ENCODE measurements at places on chromosomes 1 and 21. TPM values are rescaled to one million over a fixed set of nuclear protein-coding genes. Genes with fewer than 3 reads are reported as not detected.

- no peak for DNase-seq
These were observed 155.7 kb upstream of the BEND5 start for GRCh38 chr1:48932366-48932765.

DNA sequence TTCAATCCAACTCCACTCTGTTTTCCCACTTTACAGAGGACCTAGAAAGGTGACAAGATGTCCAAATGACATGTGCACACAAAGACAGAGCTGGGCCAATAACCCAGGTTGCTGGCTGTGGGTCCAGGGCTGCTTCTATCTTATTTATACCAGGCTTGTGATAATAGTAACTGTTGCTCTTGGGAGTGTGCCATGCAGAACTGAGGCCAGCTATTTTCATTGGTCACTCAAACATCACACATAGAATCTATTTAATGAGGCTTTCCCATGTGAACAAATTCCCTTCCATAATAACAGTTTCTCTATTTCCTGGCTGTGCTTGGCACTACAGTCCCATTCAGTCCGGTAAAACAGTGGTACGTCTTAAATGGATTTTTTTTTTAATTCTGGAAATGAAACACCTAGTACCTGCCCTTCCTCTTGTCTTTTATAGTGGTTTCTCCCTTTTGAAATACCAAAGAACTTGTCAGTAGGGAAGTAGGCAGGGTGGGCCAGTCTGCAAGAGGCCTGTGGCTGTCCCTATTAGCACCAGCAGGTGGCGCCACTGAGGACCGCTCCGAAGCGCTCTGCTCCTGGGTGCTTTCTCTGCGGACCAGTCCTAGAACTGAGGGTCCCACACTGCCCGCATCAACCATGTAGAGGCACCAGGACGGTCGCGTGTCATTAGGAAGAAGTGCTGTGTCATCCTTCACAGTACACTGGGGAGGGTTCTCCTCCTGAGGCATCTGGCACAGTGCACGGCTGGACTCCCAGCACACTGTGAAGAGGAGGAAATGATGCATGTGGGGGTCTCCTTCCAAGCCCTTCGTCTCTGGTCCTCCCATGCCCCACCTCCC, 52.1 kb downstream of the GPR161 start:
- DNase-seq = no peak

- DNase-seq = no peak
These were observed 16.7 kb upstream of the DISP1 start for GRCh38 chr1:222798116-222798515.

DNA sequence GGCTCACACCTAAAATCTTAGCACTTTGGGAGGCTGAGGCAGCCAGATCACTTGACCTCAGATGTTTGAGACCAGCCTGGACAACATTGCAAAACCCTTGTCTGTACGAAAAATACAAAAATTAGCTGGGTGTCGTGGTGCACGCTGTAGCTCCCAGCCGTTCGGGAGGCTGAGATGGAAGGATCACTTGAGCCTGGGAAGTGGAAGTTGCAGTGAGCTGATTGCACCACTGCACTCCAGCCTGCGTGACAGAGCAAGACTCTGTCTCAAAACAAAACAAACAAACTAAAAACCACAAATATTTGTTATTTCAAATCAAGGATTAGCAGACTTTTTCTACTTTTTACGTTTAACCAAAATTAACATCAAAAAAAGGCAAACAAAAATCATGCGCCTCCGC, 31.3 kb downstream of the INKA2 start:
- no peak for DNase-seq

- no peak for DNase-seq
These were observed 52.2 kb downstream of the PUM1 start for GRCh38 chr1:31013187-31013864.

The TMPRSS2 gene
- not detected for total RNA-seq

GRCh38 chr1:33791251-33791650, 72.6 kb upstream of the HMGB4 start:
- DNase-seq = no peak

- no peak for DNase-seq
These were observed 25.3 kb upstream of the ZNF697 start for GRCh38 chr1:119673171-119673940.

The DYNLT4 gene
- total RNA-seq = not detected

DNA sequence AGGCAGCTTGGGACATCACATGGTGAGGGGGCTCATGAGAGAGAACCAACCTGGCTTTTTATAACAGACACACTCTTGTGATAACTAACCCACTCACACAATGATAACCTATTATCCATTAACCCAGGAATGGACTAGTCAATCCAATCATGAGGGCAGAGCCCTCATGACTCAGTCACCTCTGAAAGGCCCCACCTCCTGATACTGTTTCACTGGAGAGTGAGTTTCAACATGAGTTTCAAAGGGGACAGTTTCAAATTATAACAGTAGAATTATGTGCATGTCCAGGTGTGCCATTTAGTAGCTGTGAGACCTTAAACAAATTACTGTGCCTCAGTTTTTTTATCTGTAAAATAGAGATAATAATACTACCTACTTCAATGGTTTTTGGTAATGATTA, 47.6 kb upstream of the PPP2R5A start:
- no peak for DNase-seq

DNA sequence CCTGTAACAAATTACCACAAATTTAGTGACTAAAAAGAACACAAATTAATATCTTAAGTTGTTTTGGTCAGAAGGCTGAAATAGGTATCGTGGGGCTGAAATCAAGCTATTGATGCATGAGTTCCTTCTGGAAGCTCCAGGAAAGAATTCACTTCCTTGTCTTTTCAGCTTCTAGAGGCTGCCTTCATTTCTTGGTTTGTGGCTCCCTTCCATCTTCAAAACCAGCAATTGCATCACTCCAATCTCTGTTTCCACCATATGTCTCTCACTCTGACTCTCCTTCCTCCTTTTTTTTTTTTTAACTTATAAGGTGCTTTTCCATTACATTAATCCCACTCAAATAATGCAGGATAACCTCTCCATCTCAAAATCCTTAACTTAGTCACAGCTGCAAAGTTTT, 78.4 kb downstream of the OLFM3 start:
- DNase-seq = no peak

DNA sequence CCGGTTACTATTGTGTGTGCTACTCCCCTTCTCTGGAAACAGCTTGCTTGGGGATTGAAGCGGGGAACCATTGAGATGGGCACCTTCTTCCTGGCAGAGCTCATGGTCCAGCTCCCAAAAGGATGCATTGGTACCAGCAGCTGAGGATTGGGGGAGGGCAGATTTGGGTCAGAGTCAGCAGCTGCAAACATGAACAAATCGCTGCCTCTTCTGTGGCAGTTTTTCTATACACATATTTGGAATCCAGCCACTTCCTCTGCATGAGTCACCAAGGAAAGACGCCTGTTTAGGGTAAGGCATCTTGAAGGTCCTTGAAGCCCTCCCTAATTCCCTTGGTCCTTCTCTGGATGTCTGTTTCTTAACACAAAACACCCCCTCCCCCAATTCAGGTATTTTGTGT, 104.7 kb downstream of the DAB1 start:
- no peak for DNase-seq

The DNAJC6 gene
- total RNA-seq = 3.7 TPM

DNA sequence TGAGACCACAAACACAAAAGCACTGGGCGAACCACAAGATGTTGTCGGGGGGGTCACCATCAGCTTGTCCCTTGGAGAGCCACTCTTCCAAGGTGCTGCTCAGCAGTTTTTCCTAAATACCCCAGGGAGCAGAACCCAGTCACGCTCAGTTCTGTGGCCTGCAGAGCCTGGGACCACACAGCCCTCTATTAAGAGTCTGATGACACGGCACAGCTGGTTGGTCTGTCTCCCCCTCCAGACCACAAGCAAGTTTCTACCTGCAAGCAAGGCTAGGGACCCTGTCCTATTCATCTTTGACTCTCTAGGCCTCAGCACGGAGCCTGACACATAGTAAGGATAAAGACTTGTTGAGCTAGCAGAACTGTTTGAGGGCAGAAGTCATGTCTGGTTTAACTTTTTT, 28.5 kb downstream of the SLC9A1 start:
- no peak for DNase-seq
